ENCODE measurements at places on chromosomes 7 and 10. TPM values are rescaled to one million over a fixed set of nuclear protein-coding genes. Genes with fewer than 3 reads are reported as not detected.

Gene C10orf71
- total RNA-seq: not detected

Gene KCNIP2
- 8.3 TPM for total RNA-seq

Gene TMEM229A
- total RNA-seq: 2.4 TPM

Gene VWA2
- total RNA-seq: 1.1 TPM

Gene CRPPA
- total RNA-seq: 7.5 TPM

Gene SLC26A4
- total RNA-seq: 0.45 TPM

Gene UPK3BL1
- 68.1 TPM for total RNA-seq

Gene DTX2
- total RNA-seq: 6.5 TPM

Gene BLNK
- total RNA-seq: 0.27 TPM

Gene ITGB8
- total RNA-seq: 82.5 TPM
